Nephron progenitor cell (in vitro differentiated cells): ENCODE measurements at places on chromosomes 5 and 9.

- no peak for DNase-seq
These were observed 48.4 kb downstream of the GALNT10 start for GRCh38 chr5:154238776-154239481.

DNA sequence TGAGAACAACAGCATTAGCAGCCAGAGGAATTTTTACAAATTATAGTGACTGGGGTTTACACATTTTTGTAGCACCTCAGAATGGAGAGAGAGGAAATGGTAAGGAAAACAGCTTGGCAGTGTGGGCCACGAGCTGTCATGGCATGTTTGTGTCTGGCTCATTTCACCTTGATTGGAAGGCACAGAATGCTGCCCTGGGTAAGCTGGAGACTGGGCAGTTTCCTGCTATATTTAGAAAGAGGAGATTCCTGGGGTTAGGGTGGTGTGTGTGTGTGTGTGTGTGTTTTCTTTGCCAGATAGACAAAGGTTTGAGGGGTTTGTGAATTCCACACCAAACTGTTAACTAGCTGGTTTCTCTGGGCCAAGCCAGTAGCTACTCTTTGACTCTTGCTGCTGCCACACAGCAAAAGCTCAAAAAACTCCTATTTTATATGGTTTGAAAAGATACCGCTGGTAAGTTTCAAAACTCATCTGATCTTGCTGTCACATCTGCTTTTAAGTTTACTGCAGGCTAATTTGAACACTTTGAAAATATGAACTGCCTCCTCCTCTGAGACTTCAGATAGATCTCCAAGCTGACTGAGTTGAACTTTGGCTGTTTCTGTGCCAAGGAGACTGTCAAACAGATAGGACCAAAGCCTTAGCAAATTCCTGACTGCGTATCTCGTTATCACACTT is 9.1 kb downstream of the ARHGAP26 start:
- DNase-seq = no peak

GRCh38 chr5:1937590-1937989 is 54.9 kb upstream of the IRX4 start:
- no peak for DNase-seq

- DNase-seq = no peak
These were observed 43.6 kb upstream of the FAM81B start for GRCh38 chr5:95347506-95348120.

- no peak for DNase-seq
These were observed 526.4 kb downstream of the NR2F1-AS1 start for GRCh38 chr5:93054424-93055163.

- DNase-seq = no peak
These were observed 51.7 kb upstream of the SEMA6A start for GRCh38 chr5:116626272-116626723.

DNA sequence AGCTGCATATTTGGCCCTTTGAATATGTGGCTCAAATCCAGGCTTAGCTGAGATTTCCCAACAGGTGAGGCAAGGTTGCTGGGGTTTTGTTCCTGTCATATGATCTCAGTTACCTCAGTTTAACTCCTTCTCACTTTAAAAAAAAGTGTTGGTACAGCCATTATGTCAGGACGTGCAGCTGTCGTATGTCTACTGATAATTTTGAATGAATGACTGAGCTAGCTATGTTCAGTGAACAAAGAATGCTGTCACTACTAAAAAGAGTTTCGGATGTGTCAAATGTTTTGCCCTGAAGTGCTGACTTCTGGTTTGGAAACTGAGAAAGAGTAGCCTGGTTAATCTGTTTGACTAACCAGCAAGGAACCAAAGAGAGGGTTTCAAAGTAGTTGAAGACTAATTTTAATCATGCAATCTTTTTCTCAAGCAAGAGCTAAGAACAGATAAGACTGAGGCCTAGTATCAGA is 106.3 kb upstream of the NR3C1 start:
- no peak for DNase-seq

- no peak for DNase-seq
These were observed 166.7 kb downstream of the ZDHHC21 start for GRCh38 chr9:14526504-14526903.

- no peak for DNase-seq
These were observed 106.7 kb downstream of the PCSK5 start for GRCh38 chr9:75997206-75997605.
